ENCODE measurements at places on chromosomes 7 and 10.

GRCh38 chr10:77626266-77626935 lies 11.2 kb downstream of the KCNMA1 start:
- no peak for ATAC-seq

GRCh38 chr7:133230591-133231194 lies 22.2 kb upstream of the EXOC4 start:
- no peak for ATAC-seq

DNA sequence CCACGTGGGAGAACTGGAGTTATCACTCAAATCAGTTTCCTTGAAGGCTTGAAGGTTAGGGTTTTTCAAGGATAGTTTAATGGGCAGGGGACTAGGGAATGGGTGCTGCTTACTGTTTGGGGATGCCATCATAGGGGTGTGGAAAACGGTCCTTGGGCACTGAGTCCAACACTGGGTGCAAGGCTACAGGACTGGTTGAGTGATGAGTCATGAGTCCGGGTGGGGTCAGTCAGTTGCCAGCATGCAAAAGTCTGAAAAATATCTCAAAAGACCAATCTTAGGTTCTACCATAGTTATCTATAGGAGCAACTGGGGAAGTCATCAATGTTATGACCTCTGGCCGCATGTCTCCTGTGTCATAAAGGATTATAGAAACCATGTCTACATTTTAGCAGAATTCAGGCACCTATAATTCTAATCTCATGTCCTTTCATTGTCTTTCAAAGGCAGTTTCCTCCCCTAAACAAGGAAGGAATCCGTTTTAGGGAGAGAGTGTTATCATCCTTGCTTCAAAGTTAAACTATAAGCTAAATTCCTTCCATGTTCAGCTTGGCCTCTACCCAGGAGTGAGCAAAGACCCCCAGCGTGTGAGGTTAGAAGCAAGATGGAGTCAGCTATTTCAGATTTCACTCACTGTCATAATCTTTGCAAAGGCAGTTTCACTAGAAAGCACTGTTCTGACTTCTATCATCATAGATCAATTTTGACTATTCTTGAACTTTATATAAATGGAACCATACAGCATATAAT lies 94.5 kb downstream of the COL26A1 start:
- ATAC-seq = no peak

GRCh38 chr10:97748116-97748515 lies 11.2 kb downstream of the ZFYVE27 start:
- no peak for ATAC-seq

- ATAC-seq = no peak
Observed at GRCh38 chr7:102413091-102413490, 16.9 kb downstream of the PRKRIP1 start.
